Kasumi-1 (cell line): ENCODE measurements at places on chromosomes 1 and 21.

DNA sequence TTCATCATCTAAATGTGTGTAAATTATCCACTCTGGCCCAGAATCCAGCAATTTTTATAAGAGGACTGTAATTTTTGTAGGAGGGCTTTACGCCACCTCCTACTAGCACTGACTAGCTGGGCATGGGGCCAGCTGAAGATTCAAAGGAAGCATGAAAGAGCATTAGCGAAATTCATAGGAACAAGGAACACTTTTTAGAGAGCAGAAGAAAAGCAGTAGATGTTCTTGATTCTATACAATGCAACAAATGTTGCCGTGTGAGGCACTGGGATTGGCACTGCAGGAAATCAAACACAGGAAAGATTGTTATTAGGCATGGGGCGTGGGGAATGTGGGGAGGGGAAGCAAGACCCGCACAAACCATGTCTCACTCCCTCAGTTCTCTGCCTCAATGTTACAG, 58.4 kb upstream of the PARP1 start:
- no peak for DNase-seq

- DNase-seq, result no peak
Measured at GRCh38 chr21:45410151-45410864, 5.3 kb downstream of the COL18A1 start.

DNA sequence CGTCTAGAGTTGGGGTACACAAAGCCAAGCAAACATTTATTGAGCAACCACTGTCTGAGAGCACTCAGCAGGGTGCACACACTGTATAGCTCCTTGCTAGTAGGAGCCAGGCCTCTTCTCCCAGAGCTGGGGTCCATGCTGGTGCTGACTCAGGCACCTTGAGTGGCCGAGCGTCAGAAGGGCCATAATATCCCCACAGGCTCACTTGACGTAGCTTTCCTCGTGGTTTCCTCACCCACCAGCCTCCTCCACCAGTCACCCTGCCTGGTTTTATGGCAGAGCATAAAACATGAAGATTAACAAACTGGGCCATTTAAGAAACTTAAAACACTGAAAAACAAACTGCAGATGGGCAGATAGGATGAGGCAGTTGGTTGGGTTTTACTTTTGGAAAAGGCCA, 361.5 kb downstream of the HHAT start:
- no peak for DNase-seq

DNA sequence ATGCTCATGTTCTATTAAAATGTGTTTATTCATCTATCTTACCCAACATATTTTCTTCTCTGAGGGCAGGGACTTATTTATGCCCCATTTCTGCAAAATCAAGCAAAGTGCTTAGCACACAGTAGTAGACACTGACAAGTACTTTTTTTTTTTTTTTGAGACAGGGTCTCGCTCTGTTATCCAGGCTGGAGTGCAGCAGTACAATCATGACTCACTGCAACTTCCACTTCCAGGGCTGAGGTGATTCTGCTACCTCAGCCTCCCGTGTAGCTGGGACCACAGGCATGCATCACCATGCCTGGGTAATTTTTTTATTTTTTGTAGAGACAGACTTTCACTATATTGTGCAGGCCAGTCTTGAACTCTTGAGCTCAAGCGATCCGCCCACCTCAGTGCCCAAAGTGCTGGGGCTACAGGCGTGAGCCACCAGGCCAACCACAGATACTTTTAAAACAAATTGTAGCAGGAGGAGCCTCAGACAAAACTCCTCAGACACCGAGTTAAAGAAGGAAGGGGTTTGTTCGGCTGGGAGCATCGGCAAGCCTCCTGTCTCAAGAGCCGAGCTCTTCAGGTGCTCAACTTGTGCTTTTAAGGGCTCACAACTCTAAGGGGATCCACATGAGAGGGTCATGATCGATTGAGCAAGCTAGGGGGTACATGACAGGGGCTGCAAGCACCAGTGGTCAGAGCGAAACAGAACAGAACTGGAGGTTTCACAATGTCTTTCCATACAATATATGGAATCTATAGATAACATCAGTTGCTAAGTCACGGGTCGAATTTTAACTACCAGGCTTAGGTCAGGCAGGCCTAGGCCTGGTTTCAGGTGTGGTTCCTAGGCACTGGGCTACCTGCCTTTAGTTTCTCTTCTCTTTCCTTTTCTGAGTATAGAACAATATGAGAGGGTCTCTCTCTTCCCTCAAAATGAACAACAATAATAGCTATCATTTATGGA, 5.7 kb upstream of the TMEM167B start:
- DNase-seq, result no peak

GRCh38 chr1:30313584-30313983, 409.8 kb downstream of the MATN1 start:
- no peak for DNase-seq

DNA sequence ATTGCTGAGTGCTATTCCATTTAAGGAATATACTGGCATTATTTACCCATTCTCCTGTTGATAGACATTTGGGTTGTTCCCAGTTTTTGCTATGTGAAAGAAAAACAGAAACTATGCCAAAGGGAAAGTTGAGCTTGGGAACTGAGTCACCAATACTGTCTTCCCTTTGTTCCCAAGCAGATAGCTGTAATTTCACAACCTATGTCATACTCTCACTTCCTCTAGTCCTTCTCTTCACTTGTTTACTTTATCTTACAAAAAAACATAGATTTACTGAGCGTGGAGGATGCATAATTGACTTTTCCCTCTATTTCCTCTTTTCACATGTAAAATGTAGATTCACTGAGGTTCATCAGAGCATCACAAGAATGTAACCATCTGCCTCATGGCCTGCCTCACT, 32.4 kb upstream of the PGBD5 start:
- no peak for DNase-seq

GRCh38 chr1:43331688-43332087, 5.9 kb upstream of the MPL start:
- no peak for DNase-seq

DNA sequence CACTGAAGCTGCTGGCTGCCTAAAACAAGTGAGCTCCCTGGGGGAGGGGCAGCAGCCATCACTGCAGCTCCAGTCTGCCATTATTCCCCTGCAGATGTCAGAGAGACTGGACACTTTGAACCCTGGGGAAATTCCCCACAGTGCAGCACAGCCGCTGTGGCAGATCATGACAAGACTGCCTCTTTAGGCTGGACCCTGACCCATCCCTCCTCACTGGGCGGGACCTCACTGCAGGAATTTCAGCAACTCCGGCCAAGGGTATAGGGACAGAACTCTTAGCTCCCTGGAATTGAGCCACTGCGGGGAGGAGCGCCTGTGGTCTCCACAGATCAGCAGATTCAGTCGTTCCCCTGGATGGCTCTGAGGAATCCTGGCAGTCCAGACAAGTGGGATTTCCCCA, 964.6 kb downstream of the BRINP3 start:
- no peak for DNase-seq

DNA sequence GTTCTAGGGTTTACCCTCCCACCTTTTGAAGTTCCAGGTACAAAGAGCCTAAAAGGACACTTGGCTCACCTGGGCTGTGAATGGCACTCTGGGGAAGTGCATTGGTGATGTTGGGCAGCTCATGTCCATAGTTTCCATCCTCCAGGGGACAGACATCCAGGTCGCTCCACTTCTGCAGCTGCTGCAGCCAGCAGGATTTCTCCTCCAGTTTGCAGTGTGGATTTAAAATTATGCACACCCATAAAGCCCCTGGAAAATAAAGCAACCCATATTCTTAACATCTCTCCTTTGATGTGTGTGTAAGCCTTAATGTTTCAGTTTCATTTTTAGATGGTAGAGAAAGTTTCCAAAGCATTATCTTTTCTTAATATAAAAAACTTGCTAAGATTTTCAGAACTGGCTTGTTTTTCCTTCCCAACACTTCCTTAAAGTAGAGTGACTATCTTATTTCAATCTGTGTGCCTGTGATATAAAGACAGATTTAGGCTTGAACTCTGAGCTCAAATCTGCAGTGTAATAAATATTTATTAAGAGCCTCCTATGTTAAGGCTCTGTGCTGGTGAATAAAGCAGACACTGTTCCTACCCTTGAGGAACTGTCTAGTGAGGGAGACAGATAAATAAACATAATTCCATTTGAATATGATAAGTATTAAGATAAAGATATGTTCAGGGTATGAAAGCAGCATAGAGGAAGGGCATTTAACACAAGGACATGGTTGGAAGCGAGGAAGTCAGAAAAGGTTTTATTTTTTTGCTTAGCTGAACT, 39.1 kb downstream of the UROD start:
- no peak for DNase-seq

DNA sequence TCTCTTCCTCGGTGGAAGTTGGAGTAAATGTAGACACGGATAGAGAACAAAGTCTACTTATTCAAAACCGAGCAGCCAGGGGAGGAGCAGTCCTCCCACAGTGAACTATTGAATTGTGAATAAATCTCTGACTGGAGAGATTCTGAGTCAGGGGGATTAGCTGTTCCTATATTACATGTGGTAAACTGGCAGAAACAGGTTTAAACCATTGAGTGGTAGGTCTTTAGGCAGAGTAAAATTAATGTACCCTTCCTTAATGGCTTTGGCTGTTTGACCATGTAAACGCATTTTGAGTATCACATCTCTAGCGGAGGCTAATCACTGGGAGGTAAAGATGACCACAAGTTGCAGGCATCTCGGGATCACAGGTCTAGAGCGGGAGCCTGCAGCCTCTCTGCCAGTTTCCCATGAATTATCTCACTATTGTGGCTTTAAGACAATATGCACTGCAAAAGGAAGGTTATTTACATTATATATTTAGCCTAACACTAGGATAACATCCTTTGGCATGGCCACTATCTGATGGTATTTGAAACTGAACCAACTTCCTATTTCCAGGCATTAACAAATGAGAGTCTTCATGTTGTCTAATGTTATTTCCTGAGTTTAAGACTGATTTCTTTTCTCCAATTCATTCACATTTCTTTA, 7.9 kb upstream of the DISC1 start:
- DNase-seq, result no peak

DNA sequence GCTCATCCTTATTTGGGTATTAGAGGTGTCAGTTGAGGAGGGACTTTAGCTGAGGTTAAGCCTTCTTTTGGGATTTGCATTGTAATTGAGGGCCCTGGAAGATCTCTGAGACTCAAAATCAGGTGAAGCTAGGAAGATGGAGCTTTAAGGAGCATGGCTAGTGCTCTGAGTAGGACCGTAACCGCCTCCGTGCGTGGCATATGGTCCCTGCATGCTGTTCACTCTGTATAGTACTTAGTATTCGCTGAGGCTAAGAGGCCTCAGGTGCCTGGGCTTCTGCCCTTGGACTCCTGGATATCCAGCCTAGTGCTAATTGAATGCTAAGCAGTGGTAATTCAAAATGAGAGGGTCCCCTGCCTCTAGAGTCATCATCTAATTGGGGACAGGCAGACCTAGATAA, 22.5 kb downstream of the NSUN4 start:
- DNase-seq, result no peak

DNA sequence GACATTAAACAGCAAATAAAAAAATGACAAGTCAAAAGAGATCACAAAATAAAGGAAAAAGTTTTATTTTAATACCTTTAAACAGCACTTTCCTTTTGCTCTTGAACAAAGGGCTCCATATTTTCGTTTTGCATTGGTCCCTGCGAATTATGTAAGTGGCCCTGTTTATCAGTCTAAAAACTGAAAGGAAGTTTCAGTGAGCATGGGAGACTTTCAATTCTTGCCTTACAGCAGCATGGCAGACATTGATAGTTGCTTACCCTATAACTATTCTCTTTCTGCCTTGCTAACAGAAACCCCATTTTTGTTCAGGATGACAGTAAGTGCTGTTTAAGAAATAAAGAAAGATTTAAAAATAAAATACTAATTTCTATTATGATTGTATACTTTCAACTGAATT, 5.2 kb upstream of the SH3GLB1 start:
- no peak for DNase-seq

GRCh38 chr1:27253596-27253995, 19.2 kb downstream of the WDTC1 start:
- DNase-seq, result no peak

GRCh38 chr1:90784186-90784847, 67.2 kb upstream of the BARHL2 start:
- DNase-seq, result no peak

DNA sequence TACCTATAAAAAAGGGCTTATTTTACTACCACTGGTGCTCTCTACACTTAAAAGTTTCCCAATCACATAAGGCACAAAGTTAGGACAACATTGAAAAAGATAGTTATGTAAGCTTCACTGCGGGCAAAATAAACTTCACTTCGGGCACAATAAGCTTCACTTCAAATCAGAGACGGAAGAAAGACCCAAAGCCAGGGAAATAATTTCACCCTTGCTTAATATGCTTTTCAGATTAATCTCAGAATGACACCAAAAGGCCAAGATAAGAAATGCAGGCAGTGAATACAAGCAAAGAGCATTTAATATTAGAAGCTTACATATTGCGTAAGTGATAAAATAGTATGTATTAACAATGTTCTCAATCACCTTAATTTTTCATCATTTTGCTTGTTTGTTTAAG, 444.2 kb downstream of the SETD4 start:
- DNase-seq, result peak; percentile 43

- DNase-seq, result no peak
Measured at GRCh38 chr1:17958704-17959103, 148.9 kb upstream of the IGSF21 start.

DNA sequence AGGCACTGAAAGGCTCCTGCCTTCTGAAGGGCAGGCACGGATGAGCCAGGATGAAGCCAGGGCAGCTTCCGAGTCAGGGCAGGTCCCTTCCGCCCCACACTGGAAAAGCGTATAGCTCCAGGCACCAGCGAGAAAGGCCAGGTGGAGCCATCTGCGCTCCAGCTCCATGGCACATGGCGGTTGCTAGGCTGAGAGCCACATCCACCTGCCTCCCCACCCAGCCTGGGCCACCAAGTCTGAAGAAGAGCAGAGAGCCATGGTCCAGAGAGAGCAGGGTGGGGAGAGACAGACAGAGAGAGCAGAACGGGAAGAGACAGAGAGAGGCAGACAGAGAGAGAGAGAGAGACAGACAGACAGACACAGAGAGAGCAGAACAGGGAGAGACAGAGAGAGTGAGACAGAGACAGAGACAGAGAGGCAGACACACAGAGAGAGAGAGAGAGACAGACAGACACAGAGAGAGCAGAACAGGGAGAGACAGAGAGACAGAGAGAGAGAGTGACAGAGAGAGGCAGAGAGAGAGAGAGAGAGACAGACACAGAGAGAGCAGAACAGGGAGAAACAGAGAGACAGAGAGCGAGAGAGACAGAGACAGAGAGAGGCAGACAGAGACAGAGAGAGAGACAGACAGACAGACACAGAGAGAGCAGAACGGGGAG, 5.2 kb downstream of the FNDC10 start:
- DNase-seq, result no peak

- DNase-seq, result no peak
Measured at GRCh38 chr21:45948576-45949141, 32.9 kb upstream of the COL6A1 start.
